ENCODE measurements at places on chromosomes 4 and X.

- no peak for DNase-seq
Measured at GRCh38 chr4:98657531-98658286, 702 bp downstream of the TSPAN5 start.

DNA sequence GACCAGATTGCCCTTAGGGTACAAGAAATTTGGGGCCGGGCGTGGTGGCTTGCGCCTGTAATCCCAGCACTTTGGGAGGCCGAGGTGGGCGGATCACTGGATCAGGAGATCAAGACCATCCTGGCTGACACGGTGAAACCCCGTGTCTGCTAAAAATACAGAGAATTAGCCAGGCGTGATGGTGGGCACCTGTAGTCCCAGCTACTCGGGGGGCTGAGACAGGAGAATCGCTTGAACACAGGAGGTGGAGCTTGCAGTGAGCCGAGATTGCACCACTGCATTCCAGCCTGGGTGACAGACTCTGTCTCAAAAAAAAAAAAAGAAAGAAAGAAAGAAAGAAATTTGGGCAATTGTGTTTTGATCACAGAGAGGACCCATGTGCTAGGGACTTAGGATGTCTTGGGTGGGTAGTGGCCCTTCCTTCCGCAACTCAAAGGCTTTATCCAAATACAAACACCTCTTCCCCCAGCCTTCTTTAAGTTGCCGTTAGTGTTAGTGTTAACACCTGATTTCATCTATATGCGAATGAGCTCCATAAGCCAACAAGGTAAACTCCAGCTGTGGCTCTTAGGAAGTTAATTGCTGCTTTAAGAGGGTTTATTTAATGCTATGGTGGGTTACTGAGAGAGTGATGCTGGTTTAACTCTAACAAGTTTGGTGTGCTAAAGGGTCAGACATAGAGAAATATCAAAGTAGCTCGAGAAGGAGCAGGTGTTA lies 8.6 kb upstream of the CCDC110 start:
- DNase-seq: no peak

GRCh38 chr4:108466936-108467902 lies 153.2 kb upstream of the RPL34 start:
- no peak for DNase-seq

DNA sequence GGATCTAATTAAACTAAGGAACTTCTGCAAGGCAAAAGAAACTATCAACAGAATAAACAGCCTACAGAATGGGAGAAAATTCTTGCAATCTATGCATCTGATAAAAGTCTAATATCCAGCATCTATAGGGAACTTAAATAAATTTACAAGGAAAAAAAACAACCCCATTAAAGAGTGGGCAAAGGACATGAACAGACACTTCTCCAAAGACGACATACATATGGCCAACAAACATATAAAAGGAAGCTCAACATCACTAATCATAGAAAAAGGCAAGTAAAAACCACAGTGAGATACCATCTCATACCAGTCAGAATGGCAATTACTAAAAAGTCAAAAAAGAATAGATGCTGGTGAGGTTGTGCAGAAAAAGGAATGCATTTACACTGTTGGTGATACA lies 134.8 kb upstream of the PAQR3 start:
- DNase-seq: no peak

Data from stimulated activated CD8-positive, alpha-beta memory T cell treated with anti-CD3 and anti-CD28 coated beads, Interleukin-4, amount 100 ng/mL, for 1 hour (primary cell).